ENCODE measurements at places on chromosomes 16 and 17.

DNA sequence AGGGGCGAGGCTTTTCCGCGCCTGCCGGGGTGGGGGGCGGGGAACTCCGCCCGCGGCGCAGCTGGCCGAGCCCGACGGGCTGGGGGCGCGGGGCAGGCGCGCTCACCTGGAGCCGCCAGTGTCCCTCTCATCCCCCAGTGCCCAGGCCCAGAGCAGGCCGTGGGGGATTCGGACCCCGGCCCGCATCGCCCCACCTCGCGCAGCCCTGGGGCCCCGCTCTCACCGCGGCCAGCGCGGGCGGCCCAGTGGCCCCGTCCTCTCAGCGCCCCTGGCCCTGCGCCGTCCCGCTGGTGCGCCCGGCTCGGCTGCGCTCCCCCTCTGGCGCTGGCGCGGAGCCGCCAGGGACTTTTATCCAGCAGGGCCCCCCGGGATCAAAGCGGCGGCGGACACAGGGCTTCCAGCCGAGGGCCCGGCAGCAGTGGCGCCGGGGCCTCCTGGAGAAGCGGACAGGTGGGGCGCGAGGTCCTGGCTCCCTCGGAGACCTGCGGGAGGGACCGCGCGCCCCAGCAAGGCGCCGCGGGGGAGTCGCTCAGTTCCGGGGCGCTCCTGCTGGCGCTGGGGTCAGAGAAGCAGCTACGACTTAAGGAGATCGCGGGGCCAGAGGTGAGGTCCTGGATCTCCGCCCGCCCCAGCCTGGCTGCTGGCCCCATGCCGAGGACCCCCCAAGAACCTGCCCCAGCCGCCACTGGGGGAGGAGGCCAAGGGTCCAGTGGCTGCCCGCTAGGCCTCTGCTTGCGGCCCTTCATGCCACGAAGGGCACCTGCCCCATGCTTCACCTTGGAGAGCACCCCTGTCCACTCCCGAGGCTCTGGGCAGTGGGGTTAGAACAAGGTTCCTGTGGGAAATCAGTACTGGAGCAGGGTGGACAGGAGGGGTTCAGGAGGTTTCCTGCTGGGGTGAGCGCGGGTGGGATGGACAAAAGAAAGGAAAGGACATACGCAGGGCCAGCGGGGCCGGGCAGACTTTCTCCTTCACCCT lies 823 bp upstream of the NOTUM start:
- DNase-seq = no peak

GRCh38 chr17:16036261-16036660 lies 36.6 kb downstream of the TTC19 start:
- no peak for DNase-seq

DNA sequence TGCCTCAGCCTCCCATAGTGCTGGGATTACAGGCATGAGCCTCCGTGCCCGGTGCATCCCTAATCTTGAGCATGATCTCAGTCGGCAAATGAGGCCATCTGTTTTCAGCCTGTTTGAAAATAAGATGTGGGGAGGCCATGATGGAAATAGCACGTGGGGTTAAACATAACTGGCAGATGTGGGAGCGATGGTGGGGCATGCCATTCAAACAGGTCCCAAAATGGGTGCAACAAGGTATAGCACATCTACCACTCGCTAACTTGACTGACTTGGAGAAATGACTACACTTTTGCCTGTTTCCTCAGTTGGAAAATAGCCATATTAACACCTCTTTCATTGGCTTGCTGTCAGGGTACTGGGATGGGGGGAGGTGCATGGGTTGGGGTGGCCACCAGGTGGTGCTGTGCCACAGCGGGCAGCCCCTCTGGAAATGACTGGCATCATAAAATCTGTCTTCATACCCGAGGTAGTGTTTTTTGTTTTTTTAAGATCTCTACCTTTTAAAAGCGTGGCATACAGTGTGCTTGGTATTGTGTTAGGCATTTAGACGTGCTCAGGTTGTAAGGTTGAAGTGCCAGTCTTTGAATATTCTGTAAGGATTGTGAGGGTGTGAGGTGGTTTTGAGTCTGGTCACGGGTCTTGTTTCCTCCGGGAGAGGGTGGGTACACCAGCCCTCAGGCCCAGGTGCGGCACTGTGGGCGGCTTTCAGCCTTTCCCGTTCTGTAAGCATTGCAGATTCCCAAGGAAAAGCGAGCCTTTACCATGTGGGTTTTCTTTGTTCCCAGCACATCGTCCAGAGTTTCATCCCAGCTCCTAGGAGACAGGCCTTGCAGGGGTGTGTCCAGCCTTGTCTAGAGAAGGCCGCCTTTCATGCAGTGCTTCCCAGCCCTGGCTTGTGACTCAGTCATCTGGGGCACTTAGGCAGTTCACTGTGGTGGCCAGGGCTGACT lies 2.9 kb upstream of the TTYH2 start:
- peak; percentile 84 for DNase-seq

DNA sequence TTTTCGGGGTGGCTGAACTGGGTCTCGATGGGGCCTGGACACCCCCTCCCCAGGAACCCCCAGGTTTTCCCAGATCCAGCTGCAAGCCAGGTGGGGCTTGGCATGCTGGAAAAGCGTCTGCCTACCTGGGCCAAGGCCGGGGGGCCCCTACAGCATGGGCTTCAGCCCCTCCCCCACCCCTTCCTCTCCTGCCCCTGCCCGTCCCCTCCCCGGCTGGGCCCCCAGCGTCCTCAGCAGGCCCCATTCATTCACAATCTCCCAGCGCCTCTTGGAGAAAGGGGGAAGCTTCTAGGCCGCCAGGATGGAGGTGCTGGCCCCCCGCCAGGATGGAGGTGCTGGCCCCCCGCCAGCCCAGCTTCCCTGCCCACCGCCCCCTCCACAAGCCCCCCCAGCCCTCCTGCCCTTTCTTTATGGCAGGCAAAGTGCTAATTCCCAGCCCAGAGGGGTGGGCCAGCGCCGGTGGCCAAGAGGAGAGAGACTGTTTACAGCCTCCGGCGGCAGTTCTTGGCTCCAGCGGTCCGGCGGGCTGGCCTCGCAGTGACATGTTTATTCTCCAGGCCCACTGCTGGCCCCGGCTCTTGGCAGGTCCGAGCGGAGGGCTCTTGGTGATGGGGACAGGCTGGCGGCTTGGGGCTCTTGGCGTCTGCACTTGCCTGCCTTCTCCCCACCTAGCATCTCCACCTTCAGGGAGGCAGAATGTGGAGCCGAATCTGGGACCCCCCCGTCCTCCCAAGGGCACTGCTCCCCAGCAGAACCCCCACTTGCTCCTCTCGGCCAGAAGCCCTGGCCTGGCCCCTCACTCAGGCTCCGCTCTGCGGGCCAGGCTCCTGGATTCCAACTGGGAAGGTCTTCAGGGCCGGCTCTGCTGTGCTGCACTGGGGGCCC lies 94.4 kb upstream of the CIBAR2 start:
- DNase-seq = peak; percentile 73

DNA sequence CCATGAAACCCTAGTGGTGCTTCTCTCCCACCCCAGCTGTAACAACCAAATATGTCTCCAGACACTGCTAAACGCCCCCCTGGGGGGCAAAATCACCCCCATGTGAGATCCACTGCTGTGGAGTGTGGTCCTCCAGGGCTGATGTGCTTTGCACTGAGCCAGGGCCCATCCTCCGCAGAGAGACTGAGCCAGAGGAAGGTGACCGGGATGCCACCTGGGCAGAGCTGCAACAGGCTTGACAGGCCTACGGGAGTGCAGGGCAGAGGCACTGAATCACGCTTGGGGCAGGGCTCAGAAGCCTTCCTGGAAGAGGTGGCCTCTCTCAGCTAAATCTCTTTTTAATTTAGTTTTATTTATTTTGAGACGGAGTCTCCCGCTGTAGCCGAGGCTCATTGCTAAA lies 4.4 kb downstream of the GJD3 start:
- no peak for DNase-seq

DNA sequence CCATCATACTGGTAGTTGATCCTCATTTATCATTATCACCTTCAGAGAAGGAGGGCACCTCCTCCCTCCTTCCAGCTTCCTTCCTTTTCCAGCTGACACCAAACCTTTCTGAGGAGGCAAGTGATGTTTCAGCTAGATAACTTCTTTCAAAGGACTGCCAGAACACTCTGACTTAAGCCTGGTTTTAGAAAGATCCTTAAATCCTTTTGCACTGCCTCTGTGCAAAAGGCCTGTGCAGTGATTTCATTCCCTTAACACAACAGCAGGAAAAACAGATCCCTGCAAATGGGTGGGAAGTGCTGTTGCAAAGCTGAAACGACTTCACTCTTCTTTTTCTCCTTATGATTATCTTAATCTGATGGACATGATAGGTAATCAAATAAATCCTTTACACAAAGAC lies 7.1 kb upstream of the KRT23 start:
- no peak for DNase-seq

GRCh38 chr17:76953946-76954345 lies 85.7 kb downstream of the MGAT5B start:
- no peak for DNase-seq

DNA sequence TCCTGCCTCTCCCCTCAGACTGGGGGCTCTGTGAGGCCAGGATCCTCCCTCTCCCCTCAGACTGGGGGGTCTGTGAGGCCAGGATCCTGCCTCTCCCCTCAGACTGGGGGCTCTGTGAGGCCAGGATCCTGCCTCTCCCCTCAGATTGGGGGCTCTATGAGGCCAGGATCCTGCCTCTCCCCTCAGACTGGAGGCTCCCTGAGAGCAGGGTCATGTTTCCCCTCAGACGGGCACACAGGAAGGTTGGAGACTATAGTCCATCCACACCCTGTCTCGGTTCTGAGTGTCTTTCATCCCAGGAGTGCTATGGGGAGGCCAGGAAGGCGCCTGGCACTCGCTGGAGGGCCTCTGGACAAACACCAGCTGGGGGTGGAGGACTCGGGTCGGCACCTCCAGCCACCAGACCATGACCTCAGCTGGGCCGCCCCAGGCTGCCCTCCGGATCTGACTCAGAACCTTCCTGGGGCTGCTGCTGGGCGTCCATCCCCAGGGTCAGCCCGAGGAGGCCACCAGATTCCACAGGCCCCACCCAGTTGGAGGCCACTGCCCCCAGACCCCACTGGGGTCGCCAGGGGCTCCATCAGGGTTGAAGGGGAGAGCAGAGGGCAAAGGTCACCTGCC lies 21.9 kb upstream of the DLX4 start:
- no peak for DNase-seq

DNA sequence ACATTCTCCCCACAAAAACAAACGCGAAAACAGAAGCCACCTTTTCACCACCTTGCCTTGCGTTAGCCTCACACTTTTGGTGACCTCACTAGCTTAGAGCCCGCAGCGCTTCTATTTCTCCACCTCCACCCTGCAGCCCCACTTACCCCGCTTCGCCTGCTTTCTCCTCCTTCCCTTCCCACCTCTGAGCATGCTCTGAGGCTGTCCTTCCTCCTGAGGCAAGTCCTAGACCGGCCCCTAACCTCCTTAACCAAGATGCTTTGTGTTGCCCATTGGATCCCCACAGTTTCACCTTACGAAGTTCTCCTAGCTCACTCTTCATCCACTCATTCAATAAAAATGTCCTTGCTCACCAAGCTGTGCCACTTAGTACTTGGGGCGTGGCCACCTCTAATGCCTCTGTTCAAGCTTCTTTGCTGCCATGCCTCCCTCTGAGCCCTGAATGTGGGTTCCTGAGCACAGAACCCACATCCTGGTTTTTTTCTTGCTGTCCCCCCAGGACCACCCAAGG lies 1.3 kb downstream of the GNGT2 start:
- DNase-seq = no peak

DNA sequence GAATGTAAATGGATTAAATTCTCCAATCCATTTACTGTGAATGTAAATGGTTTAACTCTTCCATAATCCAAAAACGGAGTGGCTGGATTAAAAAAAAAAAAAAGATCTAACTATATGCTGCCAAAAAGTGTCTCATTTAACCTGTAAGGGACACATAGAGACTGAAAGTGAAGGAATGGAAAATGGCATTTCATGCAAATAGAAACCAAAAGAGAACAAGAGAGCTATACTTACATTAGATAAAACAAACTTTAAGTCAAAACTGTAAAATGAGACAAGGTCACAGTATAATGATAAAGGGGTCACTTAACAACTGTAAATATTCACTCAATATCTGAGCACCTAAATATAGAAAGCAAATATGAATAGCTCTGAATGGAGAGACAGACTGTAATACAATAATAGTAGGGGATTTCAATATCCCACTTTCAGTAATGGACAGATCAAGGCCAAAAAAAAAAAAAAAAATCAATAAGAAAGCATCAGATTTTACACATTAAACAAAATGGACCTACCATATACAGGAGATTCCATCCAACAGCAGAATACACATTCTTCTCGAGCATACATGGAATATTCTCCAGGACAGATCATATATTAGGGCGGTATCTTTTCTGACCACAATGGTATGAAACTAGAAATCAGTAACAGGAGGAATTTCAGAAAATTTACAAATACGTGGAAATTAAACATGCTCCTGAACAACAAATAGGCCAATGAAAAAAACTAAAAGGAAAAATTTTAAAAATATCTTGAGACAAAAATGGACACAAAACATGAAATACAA lies 36.4 kb downstream of the CDR2 start:
- no peak for DNase-seq

GRCh38 chr16:21991621-21992020 lies 9.3 kb downstream of the PDZD9 start:
- DNase-seq = no peak

DNA sequence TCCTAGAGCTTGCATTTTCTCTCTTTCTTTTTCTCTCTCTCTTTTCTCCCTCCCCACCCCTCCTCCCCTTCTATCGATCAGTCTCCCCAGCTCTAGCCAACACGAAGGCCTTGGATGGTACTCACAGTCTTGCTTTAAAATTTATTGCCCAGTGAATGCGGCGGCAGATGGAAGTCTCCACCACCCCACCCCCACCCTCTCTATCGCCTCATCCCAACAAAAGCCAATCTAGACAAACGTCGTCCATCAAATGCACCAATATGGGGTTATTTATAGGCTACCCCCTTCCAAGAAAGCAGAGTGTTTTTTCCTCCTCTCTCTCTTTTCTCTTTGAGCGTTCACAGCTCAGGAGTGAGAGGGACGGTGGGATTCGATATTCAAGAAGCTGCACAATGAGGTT lies 10.5 kb upstream of the NGFR start:
- no peak for DNase-seq

DNA sequence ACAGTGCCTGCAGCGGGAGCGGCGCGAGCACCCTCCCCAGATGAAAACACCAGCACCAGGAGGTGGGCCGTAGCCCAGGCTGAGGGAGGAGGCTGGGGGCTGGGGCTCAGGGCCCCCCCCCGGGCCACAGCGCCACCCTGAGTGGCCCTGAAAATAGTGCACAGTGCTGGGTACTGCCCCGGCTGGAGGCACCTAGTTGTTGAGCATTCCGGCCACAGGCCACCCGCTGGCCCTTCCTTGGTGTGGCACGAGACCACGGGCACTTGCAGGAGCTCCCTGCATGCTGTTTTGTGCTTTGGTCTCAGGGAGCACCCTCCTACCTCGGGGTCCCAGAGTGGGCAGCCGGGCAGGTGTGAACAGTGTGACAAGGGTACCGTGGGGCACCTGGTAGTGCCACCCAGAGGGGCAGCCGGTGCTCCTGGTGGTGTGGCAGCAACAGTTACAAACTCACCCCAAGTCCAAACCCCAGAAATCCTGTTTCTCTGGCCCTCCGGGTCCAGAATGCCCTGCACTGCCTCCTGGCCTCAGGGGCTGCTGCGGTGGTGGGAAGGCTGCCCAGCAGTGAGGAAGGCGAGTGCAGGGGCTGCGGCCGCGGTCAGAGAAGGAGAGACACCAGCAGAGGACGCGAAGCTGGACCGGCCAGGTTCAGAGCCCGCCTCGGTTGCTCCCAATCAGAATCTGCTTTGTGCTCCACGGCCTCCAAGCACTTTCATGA lies 11.9 kb downstream of the FSCN2 start:
- no peak for DNase-seq

GRCh38 chr16:17452922-17453321 lies 17.8 kb downstream of the XYLT1 start:
- no peak for DNase-seq

All from midbrain (tissue), 1 donor.